ENCODE measurements at places on chromosomes 7 and 10. TPM values are rescaled to one million over a fixed set of nuclear protein-coding genes. Genes with fewer than 3 reads are reported as not detected.

DNA sequence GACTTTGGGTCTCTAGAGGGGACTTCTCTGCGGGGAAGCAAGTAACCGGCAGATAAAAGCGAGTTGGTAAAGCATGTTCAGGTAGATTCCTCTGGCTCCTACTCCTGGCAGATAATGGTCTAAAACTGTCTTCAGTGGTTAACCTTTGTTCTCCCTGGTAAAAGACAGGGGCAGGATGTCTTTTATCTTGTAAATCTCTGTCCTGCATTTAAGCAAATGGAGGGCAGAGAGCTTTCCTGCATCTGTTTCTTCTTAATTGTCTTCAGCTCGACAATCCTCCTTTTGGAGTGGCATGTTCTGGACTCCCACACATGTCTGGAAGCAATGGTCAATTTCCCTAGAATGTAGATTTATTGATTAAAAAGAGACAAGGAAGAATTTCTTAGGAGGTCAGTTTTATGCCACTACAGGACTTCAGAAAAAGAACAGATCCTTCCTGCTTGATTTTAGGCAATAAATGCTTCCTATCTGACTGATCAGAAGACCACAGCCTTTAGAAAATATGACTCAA, 16.6 kb downstream of the C7orf33 start:
- DNase-seq: no peak

DNA sequence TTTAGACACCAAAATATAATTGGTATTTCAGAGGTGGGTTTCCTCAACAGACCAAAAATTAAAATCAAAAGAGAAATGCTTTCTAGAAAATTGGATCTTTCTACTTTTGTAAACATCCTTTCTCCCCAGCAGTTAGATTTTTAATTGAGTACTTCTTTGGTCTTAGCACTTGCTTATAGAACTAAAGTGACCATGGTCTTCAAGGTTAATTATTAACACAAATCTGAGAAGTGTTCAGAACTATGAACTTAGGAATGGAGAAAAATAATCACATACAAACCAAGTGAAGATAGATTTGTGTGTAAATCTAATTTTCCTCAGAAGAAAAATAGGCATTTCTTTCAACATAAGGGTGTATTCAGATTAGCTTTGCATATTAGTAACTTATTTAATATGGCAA, 355.4 kb downstream of the ELMO1 start:
- no peak for DNase-seq

DNA sequence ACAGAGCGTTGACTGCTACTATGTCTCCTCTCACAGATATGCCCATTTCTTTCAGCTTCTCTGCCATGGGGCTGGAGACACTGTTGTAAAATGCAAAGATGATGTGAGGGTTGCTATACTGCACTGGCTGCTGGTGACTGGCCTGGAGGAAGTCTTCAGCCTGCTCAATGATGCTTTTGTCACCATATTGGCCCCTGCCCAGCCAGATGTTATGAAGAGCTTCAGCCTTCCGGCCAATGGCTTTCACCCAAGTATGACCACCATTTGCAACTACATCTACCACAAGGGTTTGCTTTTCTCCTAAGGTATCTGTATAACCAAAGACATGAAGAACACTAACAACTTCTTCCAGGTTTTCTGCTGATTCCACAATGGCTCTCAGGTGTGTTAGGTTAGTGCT, 1.6 kb downstream of the C7orf25 start:
- no peak for DNase-seq

- no peak for DNase-seq
Observed at GRCh38 chr7:26328498-26329390, 37.1 kb downstream of the SNX10 start.

GRCh38 chr10:35726846-35727245, 84.8 kb upstream of the FZD8 start:
- no peak for DNase-seq

- DNase-seq: no peak
Observed at GRCh38 chr7:106545275-106545674, 115.7 kb downstream of the CCDC71L start.

DNA sequence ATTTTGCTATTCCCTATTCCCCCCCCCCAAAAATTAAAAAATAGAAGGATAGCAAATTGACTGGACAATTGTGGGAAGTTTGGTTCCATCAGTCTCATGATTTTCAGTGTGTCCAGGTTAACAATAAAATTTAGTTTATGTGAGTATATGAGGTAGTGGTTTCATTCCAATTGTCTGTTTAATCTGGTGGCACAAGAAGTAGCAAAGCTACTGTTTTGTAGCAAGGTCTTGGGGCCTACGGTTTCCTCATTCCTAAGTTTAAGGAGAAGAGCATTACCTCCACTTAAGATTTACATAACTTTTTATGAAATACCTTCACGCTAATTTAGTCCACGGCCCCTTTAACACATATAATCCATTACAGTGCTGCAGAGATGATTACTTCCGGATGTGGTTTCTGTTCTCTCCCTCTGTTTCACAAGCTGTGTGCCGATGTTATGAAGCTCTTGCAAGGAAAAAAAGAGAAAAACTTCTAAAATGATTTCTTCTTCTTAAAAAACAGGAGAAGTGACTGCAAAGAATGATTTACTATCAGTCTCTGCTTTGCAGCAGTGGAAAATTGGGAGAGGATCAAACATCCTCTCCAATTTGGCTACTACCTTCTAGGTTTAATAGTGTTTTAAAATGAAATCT, 32.7 kb upstream of the NPVF start:
- DNase-seq: no peak

DNA sequence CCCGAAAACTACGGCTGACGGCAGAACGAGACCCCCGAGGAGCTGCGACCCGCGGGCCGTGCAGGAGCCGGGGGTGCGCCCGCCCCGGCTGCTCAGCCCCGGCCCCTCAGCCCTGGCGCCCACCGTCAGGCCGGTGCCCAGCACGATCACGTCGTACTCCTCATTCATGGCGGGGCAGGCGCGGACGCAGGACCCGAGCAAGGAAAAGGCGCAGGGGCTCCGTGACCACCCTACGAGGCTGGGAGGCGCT, 218 bp downstream of the GDI2 start:
- DNase-seq: no peak

DNA sequence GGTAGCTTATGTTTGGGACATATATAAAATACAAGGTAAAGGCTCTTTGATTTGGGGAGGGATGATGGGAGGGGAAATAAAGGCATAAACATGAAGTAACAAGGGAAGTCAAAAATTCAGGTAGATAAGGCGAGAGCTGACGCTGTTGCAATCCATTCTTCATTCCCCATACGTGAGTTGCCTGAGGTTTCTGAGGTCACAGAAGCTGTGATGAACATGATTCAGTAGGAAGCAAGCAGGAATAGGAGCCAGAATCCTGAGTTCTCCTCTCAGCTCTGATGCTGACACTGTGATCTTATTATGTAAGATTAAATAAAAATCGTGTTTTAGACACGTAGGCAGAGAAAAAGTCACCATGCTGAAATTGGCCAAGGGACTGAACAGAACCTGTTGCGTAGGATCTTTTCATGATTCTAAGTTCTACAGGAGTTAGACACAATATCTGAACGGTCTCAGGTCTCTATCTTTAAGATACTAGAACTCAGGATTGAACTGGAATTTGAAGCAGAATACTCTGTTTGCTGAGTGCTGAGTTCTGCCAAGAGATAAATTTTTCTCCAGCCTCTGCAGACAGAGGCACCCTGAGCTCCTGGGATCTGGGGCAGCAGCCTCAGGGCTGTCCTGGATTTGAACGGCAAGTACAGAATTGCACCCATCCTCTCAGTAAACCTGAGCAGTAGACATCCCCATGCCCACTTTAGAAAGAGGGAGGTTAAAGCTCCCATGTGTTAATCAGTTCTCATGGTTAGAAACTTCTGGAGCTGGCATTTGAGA, 21.0 kb downstream of the KLF6 start:
- no peak for DNase-seq

GRCh38 chr7:139702811-139703486, 74.8 kb downstream of the HIPK2 start:
- DNase-seq: no peak

DNA sequence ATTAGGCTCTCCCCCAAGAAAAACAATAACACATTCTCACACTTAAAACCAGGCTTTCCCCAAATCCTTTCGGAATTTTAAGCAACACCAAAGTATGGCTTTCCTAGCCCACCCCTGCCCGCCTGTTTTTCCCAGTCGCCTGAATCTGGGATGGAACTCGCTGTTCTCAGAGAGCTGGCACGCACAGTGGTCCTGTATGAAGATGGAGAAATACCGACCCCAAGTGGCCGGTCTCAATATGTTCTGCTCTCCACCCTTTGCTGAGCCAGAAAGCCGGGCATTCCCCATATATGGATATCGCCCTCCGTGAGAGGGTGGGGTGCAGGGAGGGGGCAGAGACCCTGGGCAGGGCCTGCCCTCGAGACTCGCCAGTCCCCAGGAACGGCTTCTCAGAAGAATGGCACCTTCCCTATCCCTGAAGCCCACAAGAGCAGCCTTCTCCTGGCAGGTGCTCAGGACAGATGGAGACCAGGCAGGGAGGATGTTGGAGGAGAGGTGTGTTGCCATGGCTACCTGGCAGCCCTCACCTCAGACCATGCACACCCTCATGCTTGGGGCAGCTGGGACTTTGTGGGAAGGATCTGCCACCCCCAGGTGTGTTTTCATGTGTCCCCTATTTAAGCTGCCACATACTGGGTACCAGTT, 3.4 kb downstream of the TACR2 start:
- DNase-seq: peak; percentile 58

- DNase-seq: no peak
Observed at GRCh38 chr7:112188257-112188656, 17.9 kb downstream of the DOCK4 start.

GRCh38 chr10:33676606-33677339, 342.3 kb upstream of the NRP1 start:
- no peak for DNase-seq

DNA sequence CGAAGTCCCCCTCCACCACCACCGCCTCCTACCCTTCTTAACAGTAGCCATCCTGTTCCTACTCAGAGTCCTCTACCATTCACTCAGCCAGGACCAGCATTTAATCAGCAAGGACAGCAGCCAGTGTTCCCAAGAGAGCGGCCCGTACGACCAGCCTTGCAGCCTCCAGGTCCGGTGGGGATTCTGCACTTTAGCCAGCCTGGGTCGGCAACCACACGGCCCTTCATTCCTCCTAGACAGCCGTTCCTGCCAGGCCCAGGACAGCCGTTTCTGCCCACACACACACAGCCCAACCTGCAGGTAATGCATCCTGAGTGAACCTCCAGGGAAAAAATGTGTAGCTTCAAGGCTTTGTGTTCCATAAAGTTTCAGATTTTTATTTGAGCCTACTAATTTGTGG, 74.2 kb downstream of the SHH start:
- DNase-seq: no peak

- no peak for DNase-seq
Observed at GRCh38 chr10:113331961-113332360, 220.9 kb upstream of the HABP2 start.

- DNase-seq: no peak
Observed at GRCh38 chr10:43340619-43341018, 30.8 kb upstream of the FXYD4 start.

- DNase-seq: no peak
Observed at GRCh38 chr7:163971-164881, 28.1 kb upstream of the FAM20C start.

DNA sequence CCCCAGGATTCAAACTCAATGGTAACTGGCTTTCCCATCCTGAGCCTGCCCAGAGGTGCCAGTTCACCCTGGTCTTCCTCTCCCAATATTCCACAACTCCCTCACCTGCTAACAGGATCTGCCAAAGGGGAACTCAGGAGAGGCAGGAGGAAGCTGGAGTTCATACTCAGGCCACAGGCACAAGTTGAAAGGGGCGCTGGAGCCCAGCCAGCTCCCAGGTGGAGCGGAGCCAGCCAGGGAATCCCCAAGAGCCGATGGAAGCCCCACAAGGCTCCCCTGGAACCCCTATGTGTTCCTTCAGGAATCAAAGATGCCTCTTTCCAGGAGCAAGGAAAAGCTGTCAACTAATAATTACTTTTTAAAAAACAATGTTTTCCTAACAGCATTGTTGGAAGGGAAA, 63.5 kb downstream of the SH3PXD2A start:
- no peak for DNase-seq

GRCh38 chr7:43192806-43193460, 80.5 kb downstream of the HECW1 start:
- DNase-seq: no peak

DNA sequence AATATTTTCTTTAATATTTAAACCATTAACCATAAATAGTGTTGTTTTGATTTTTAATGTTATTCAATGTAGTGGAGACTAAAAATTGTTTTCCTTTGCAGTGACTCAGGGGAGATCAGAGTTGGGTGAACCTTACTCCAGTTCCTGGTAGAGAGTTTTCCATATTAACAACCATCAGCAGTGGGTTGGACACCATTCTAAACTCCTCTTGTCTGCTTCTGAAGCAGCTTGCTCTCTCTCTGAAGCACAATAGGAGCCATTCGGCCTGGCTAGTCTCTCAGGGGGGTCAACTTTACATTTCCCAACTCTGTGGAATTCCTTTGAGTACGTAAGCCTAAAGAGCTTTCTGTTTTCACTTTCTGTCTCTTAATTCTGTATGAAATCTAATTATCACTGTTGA, 9.4 kb upstream of the NRG3 start:
- no peak for DNase-seq

DNA sequence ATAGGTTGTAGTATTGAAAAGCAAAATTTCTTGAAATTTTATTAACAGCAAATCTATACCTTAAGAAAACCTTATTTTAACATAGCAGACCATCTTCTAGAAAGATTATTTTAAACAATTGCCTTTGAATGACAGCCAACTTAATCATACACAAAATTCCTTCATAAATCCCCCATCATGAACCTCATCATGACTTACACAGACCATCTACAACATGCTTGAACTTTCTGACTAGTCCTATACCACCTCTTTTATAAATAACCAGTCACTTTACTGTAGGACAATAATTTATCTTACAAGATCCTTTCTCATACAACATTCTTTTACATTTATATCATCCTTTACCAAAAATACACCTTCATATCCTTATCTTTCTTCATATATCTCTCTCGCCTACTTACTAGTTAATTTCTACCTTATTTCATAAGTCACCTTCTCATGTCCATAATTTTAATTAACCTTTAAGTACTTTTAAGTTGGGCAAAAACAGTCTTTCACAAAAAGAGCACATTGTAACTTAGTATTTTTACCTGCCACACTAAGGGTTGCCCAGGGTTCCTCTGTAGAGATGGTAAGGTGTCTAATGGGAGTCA, 16.6 kb upstream of the PTN start:
- no peak for DNase-seq

- DNase-seq: no peak
Observed at GRCh38 chr10:114806562-114807391, 14.8 kb upstream of the FHIP2A start.

DNA sequence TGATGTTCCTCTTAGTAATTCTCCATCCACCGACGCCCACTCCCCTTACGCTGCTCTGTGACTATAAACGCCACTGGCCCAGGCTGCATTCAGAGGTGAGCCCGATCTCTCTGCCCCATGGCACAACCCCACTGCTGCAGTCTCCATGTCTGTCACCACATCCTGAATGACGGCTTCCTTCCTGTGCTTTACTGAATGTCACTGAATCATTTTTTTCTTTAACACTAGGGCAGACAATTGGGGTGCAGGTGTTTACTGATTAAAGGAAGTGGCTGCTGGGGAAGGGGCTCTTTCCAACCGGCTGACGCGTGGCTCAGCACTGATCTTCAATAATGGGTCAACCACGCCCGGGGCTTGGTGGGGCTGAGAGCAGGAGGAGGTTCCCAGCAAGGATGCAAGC, 208.3 kb downstream of the USP6NL start:
- no peak for DNase-seq

Gene COL1A2
- not detected for total RNA-seq

Gene HHEX
- 21.6 TPM for total RNA-seq

Gene CPA2
- total RNA-seq: 0.75 TPM

Gene LIPJ
- not detected for total RNA-seq

Gene MACROH2A2
- total RNA-seq: 28.0 TPM

Gene CCDC126
- 16.4 TPM for total RNA-seq

Gene PSMA2
- 102 TPM for total RNA-seq

Gene LRRD1
- not detected for total RNA-seq

Gene DCLRE1A
- total RNA-seq: 22.3 TPM

Gene EN2
- 0.75 TPM for total RNA-seq

Measured in NCI-H460 (cell line).